ENCODE measurements at places on chromosomes 5 and 9.
A peak's percentile ranks its signal among the peaks of the same experiment; 100 is the strongest.

- DNase-seq, result no peak
- H3K27ac ChIP-seq, result no peak overlapping the region
- H3K4me1 ChIP-seq, result peaks cover 24% of the 10 kb centered on the region
- peaks cover 2% of the 10 kb centered on the region for H3K27me3 ChIP-seq
- no peak overlapping the region for H3K4me3 ChIP-seq
Measured at GRCh38 chr5:74367934-74368333, 272.6 kb downstream of the ENC1 start.

DNA sequence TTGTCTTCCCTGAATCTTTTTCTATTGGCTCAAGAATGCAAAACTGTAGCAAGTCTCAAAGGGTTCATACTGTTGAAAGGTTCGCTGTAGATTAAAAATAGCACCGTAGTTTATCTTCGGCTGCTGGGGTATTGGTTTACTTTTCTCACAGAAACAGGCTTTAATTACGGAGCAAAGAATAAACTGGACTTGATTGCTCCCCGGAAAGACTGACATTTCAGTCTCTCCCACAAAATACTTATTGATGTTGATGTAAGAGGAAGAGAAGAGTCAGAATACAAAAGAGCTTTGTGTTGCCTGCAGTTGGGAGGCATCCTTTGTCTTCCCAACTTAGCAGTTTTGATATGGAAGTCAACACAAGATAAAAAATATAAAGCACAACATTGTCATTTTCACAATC lies 183.9 kb upstream of the DMAC1 start:
- H3K4me3 ChIP-seq, result no peak overlapping the region
- peaks cover 18% of the 10 kb centered on the region for H3K4me1 ChIP-seq
- H3K27me3 ChIP-seq, result no peaks in the 10 kb centered on the region
- no peak overlapping the region for H3K27ac ChIP-seq
- no peak for DNase-seq
- no peaks in the 10 kb centered on the region for H3K36me3 ChIP-seq

DNA sequence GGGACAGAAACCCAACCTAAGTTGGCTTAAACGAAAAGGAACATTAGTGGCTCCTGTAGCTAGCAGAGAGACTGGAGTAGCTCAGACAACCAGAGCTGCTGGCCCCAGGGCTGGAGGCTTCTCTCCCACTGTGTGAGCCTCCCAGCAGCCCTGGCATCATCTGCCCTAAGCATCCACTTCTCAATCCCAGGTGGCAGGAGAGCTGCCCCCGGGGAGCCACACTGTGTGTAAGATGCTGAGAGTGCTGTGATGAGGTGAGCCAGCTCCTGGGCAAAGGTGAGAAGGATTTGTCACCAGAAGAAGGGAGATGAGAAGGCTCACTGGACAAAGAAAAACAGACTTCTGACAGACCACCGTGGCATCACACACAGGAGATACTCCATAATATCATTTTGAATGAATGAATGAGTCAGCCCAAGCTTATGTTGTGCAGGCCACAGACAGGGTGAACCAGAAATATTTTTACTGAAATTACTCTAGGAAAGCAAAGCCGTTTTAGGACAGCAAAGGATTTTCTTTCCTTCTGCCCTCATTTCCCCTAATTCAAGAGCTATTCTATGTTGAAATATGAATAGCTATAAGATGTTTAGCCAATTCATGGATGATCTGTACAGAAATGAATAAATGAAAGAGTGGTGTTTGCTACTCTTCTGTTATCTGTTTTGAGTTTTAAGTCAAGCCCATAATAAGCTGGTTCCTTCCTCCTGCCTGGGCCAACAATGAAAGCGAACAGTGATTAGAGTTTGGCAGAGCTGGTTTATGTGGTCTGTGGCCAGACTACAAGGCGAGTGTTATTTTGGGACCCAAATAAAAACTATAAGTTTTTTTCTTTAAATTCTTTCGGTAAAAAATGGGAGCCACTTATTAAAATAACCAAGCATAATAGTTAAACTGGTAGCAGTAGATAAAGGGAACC lies 57.4 kb upstream of the ECM2 start:
- peaks cover 32% of the 10 kb centered on the region for H3K4me1 ChIP-seq
- no peaks in the 10 kb centered on the region for H3K27me3 ChIP-seq
- no peak for DNase-seq
- H3K36me3 ChIP-seq, result no peaks in the 10 kb centered on the region

GRCh38 chr9:12740845-12741244 lies 34.0 kb upstream of the LURAP1L start:
- DNase-seq, result no peak
- H3K27me3 ChIP-seq, result no peaks in the 10 kb centered on the region
- H3K4me1 ChIP-seq, result peaks cover 26% of the 10 kb centered on the region

DNA sequence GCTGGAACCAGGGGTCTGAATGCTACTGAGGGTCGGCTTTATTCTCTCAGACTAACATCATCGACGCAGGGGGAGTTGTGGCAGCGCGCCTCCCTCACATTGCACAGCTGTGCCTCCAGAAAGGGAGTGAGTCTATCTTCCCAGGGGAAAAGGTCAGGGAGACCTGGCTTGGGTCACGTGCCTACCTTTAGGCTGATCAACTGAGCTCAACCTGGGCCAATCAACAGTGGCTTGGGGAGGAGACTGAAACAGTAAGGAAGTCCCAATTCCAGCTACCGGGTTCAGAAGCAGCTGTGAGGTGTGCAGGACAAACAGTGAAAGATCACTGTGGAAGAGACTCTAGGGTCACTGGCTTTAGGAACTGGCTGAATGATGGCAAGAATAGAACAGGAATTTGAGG lies 14.3 kb downstream of the SNX30 start:
- no peaks in the 10 kb centered on the region for H3K27me3 ChIP-seq
- DNase-seq, result no peak
- H3K36me3 ChIP-seq, result peaks cover 19% of the 10 kb centered on the region
- peaks cover 8% of the 10 kb centered on the region for H3K4me1 ChIP-seq

GRCh38 chr9:12719431-12719830 lies 26.2 kb downstream of the TYRP1 start:
- no peak overlapping the region for H3K4me3 ChIP-seq
- H3K27me3 ChIP-seq, result no peaks in the 10 kb centered on the region
- peaks cover 62% of the 10 kb centered on the region for H3K4me1 ChIP-seq
- no peak for DNase-seq

GRCh38 chr5:159667286-159667685 lies 249.0 kb upstream of the ADRA1B start:
- DNase-seq, result no peak
- no peaks in the 10 kb centered on the region for H3K27me3 ChIP-seq
- H3K36me3 ChIP-seq, result no peaks in the 10 kb centered on the region
- H3K4me3 ChIP-seq, result no peak overlapping the region

- DNase-seq, result no peak
- no peak overlapping the region for H3K4me3 ChIP-seq
- peaks cover 18% of the 10 kb centered on the region for H3K27me3 ChIP-seq
- no peaks in the 10 kb centered on the region for H3K36me3 ChIP-seq
- no peaks in the 10 kb centered on the region for H3K4me1 ChIP-seq
Measured at GRCh38 chr5:61752588-61752987, 420.5 kb downstream of the ZSWIM6 start.

- no peak for DNase-seq
- H3K4me1 ChIP-seq, result peaks cover 5% of the 10 kb centered on the region
- H3K36me3 ChIP-seq, result no peaks in the 10 kb centered on the region
- no peak overlapping the region for H3K27ac ChIP-seq
- peaks cover 61% of the 10 kb centered on the region for H3K27me3 ChIP-seq
Measured at GRCh38 chr9:137045294-137046087, 486 bp downstream of the NPDC1 start.

DNA sequence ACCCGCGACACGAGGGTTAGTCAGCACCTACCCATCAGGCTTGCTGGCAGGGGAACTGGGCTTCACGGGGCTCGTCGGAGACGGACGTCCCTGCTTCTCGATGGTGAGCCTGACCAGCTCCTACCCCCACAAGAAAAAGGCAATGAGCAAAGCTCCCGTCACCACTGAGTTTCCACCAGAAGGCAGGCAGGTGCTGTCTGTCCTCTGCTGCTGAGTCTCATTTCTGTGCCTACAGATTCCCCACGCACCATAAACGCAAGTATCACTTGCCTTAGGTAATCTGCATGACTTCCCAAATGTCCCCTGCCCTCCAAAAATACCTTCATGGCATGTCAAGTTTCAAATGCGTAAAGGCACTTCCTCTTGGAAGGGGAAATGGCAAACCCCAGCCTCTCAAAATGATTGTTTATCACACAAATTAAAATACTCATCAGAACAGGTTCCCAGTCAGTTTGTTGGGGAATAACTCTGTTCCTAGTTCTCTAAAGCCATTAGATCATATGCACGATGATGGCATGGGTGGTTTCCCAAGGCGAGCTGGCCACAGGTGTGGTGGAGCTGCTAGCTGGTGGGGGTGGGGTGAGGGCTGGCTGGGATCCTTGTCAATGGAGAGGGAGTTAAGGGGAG lies 85.0 kb downstream of the PRRT1B start:
- H3K27me3 ChIP-seq, result no peaks in the 10 kb centered on the region
- no peak for DNase-seq
- H3K36me3 ChIP-seq, result peaks cover 9% of the 10 kb centered on the region

- no peaks in the 10 kb centered on the region for H3K27me3 ChIP-seq
- DNase-seq, result no peak
- H3K36me3 ChIP-seq, result no peaks in the 10 kb centered on the region
- peaks cover 36% of the 10 kb centered on the region for H3K4me1 ChIP-seq
Measured at GRCh38 chr9:133845440-133845839, 107.3 kb upstream of the SARDH start.

GRCh38 chr9:99433555-99433954 lies 211.5 kb downstream of the SEC61B start:
- DNase-seq, result no peak
- H3K36me3 ChIP-seq, result no peaks in the 10 kb centered on the region
- no peak overlapping the region for H3K27ac ChIP-seq
- peaks cover 23% of the 10 kb centered on the region for H3K4me1 ChIP-seq
- H3K27me3 ChIP-seq, result no peaks in the 10 kb centered on the region
- H3K4me3 ChIP-seq, result no peak overlapping the region

- DNase-seq, result no peak
- no peaks in the 10 kb centered on the region for H3K27me3 ChIP-seq
- H3K4me1 ChIP-seq, result peaks cover 8% of the 10 kb centered on the region
- peak overlapping the region; percentile 37 for H3K27ac ChIP-seq
- no peak overlapping the region for H3K4me3 ChIP-seq
Measured at GRCh38 chr9:92964607-92965060, 17.3 kb downstream of the FGD3 start.

- H3K4me3 ChIP-seq, result no peak overlapping the region
- no peak for DNase-seq
- H3K4me1 ChIP-seq, result no peaks in the 10 kb centered on the region
- H3K27me3 ChIP-seq, result no peaks in the 10 kb centered on the region
- no peaks in the 10 kb centered on the region for H3K36me3 ChIP-seq
Measured at GRCh38 chr5:94391996-94392395, 226.4 kb downstream of the KIAA0825 start.

DNA sequence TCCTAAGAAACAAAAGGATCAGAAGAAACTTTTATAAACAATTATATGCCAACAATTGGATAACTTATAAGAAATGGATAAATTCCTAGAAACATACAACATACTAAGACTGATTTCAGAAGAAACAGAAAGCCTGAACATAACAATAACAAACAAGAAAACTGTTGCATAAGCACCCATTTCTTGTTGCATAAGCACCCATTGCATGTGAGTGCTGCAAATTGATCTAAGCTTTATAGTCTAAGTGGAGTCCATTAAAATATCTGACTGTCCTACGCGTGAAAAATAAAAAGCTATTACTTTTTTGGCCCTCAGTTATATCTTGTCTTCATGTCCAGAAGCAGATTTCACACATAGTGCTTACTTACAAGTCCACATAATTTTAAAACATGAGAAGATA lies 19.3 kb downstream of the TYRP1 start:
- no peak overlapping the region for H3K4me3 ChIP-seq
- no peaks in the 10 kb centered on the region for H3K27me3 ChIP-seq
- H3K4me1 ChIP-seq, result peaks cover 14% of the 10 kb centered on the region
- no peak for DNase-seq
- no peaks in the 10 kb centered on the region for H3K36me3 ChIP-seq

GRCh38 chr9:5863092-5863746 lies 27.5 kb upstream of the MLANA start:
- no peak for DNase-seq
- H3K4me1 ChIP-seq, result peaks cover 17% of the 10 kb centered on the region
- H3K27me3 ChIP-seq, result no peaks in the 10 kb centered on the region
- H3K4me3 ChIP-seq, result no peak overlapping the region
- H3K36me3 ChIP-seq, result no peaks in the 10 kb centered on the region

All from mesothelial cell of epicardium (in vitro differentiated cells).